ENCODE measurements at places on chromosomes 5 and 9.

GRCh38 chr5:76682387-76682786 lies 33.5 kb upstream of the F2R start:
- no peak for DNase-seq

DNA sequence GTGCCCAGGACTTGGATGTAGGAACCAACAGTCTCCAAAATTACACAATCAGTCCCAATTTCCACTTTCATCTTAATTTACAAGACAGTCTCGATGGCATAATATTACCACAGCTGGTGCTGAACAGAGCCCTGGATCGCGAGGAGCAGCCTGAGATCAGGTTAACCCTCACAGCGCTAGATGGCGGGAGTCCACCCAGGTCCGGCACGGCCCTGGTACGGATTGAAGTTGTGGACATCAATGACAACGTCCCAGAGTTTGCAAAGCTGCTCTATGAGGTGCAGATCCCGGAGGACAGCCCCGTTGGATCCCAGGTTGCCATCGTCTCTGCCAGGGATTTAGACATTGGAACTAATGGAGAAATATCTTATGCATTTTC lies 837 bp downstream of the PCDHB2 start:
- no peak for DNase-seq

DNA sequence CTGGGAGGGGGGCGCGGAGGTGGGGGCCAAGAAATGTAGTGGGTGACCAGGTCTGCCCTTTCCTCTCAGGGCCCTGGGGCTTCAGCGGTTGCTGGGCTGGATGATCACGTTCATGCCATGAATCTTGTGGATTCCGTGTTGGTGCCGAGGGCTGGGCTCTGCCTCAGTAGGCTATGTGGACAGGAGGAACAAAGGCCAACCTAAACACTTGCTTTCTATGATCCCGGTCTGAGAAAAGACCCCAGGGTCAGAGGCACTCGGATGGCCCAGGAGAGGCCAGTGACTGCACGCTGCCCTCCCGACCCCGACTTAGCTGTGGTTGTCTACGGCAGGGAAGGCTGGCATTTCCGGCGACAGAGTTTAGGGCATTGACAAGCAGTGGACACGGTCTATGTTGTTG lies 26.6 kb downstream of the PHF2 start:
- no peak for DNase-seq

DNA sequence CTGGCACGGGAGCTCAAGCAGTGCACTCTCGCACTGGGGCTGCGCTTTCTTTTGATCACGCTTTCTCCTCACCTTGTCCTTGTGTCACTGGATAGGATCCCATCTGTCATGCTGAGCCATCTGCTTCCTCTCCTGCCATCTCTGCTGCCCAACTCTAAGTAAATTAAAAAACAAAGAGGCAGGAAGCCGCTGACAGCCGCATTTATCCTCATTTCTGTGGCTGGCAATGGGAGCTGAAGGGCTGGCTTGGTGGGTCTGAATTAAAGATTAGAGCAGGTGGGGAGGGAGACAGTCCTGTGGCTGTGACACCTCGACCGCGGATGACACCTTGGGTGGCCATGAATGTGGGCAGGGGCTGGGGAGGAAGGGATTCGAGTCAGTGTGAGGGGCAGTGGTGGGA lies 159.2 kb upstream of the ALDH1B1 start:
- DNase-seq, result no peak

DNA sequence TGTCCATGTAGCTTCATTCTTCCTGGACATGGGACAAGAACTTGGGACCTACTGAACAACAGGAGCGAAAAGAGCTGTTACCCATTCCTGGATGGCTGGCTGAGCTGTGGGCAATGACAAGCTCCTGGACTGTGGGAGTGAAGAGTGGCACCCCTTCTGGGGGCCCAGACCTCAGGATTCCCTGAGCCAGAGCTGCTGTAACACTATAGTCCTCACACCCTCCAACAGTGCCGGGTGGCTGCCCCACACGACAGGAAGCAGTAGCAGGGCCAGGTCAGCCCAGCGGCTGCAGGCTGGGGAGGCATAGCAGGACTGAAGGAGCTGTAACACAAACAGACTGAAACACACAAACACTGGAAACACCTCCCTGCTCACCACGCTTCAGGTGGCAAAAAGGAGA lies 169.7 kb upstream of the IRX2 start:
- no peak for DNase-seq

GRCh38 chr5:135335031-135335828 lies 63.8 kb downstream of the MACROH2A1 start:
- DNase-seq, result peak; percentile 30

DNA sequence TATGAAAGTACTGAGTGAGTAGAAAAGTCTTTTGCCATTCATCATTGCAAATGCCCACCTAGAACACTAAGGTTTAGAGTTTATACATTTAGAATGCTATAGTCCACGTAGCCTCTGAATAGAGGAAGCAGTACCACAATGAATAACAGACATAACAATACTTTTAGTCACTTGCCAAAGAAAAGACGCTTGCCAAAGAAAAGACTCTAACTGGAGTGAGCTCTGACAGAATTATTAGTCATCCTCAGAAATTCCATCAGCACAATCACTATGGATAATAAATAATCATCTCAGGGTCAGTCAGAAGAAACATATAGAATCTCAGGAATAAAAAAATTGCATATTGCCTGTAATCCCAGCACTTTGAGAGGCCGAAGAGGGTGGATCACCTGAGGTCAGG lies 168.5 kb upstream of the TARS1 start:
- DNase-seq, result peak; percentile 84

GRCh38 chr5:168578538-168579487 lies at the start of gene PANK3:
TSS of gene PANK3 (minus strand) at chr5:168579368. CDS start at chr5:168579283, 85 bp downstream.
- no peak for DNase-seq

DNA sequence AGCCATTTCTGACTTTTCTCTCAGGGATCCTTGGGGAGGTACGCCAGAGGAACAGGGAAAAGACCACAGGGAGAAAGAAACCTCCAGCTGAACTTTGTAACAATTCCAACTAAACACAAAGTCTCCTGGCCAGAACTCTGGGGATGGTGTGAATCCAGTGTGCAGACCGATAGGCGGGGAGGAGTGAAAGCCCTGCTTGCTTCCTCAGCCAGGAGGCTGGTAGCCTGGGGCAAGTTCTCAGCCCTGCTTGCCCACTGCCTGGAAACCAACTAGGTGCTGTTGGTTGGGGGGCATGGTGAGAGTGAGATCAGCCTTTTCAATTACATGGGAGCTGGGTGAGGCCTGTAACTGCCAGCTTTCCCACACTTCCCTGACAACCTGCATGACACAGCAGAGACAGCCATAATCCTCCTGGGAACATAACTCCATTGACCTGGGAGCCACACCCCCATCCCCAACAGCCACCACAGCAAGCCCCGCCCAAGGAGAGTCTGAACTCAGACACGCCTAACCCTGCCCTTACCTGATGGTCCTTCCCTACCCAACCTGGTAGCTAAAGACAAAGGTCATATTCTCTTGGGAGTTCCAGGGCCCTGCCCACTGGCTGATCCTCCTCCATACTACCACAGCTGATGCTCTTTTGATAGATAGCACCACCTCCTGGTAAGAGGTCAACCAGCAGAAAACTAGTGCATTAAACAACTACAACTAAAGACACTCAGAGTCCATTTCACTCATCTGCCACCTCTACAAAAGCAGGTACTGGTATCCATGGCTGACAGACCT lies 100.1 kb upstream of the TNFAIP8 start:
- peak; percentile 30 for DNase-seq

DNA sequence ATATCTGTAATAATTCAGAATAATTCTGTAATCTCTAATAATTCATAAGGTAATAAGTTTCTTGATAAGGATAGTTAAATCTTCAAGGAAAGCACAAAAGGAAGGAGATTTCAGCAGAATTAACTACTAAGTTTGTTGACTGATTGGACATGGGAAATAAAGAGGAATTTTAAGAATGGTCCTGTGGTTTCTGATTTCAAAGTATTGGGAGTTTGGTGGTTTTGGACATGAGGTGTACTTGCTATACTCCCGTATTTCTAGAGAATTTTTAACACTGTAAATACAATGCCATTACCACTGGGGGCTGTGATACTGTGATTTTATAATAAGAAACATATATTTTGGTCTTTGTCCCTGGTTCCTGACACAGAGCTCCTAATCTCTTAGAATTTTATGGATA lies 123.9 kb downstream of the UNC13B start:
- no peak for DNase-seq

DNA sequence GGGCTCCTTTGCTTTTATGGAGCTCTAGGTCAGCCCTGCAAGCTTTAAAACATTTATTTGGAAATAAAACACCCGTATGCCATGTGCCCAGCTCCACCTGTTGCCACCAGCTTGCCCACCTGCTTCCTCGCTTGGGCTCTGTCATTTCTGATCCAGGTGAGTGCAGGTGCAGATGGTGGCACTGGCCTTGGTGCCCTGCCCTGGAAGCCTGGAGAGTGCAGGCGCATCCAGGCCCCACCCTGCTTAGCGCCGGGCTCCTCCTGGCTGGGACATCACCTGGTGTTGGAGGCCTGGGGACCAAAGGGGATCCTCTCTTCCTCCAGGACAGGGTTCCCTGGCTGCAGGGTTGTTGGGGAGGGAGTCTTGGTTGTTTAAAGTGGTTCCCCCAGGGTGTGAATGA lies 35.8 kb downstream of the WNK2 start:
- no peak for DNase-seq

DNA sequence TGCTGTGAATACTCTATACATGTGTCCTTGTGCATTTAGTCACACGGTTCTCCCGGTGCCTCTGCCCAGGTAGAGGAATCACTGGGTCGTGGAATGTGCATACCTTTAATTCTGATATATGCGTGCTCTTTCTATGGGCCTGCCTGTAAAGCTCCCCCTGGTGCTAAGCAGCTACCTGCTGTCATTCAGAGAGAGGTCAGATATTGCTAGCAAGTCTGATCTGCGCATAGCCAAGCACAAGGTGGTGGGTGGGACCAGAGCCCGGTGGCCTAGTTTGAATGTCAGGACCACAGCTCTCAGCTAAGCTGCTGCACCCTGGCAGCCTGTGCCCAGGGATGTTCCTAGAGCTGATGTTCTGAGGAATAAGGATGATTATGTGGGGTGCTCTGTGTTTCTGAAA lies 33.4 kb downstream of the TJP2 start:
- DNase-seq, result no peak

DNA sequence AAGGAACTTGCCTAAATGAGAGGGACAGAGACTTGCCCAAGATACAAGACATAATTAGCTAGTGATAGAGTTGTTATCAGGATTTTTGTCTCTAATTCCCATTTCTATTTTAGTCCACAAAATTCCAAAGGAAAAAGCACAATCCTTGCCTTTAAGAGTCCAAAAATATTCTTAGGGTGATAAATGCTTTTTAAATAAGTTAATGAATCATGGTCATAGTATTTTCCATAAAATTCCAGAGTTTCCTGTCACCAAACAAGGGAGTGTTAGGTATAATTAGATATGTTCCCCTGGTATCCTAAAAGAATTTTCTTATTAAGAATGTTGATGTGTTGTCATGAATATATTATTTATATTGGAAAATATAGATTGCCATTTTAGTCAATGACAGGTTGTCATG lies 21.8 kb upstream of the CEP72 start:
- DNase-seq, result no peak

GRCh38 chr5:132501961-132502931 lies 11.7 kb upstream of the IRF1 start:
- DNase-seq, result no peak

- DNase-seq, result no peak
These were observed 209.6 kb upstream of the PANK3 start for GRCh38 chr5:168788786-168789185.

DNA sequence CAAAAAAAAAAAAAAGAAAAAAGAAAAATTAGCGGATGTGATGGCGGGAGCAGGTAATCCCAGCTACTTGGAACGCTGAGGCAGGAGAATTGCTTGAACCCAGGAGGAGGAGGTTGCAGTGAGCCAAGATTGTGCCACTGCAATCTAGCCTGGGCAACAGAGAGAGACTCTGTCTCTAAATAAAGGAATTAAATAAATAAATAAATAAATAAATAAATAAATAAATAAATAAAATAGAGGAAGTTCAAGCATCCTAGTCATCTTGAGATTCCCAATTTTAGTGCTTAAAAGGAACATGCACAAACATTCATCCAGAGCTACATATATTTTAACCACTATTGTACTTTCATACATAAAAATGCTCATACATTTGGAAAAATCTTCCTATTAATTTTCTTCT lies 61.2 kb upstream of the GABRA1 start:
- no peak for DNase-seq

DNA sequence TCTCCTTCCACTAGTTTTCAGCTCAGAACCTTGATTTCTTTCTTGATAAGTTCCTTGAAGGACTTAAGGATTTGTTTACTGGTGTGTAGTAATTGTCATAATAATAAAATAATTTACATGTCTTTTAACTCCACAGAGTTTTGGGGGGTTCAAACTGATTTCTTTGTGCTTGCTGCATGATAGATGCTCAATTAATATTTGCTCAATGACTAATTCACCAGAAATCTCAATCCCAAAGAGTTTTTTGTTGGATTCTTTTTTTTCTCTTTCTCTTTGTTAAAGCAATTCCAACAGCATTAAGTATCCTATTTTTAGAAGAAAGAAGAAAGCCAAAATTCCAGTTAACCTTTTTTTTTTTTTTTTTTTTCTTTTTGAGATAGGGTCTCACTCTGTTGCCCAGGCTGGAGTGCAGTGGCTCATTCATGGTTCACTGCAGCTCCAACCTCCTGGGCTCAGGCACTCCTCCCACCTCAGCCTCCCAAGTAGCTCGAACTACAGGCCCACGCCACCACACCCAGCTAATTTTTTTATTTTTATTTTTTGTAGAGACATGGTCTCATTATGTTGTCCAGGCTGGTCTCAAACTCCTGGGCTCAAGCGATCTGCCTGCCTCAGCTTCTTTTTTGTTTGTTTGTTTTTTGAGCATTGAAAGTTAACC lies 10.8 kb downstream of the FAF2 start:
- DNase-seq, result no peak

DNA sequence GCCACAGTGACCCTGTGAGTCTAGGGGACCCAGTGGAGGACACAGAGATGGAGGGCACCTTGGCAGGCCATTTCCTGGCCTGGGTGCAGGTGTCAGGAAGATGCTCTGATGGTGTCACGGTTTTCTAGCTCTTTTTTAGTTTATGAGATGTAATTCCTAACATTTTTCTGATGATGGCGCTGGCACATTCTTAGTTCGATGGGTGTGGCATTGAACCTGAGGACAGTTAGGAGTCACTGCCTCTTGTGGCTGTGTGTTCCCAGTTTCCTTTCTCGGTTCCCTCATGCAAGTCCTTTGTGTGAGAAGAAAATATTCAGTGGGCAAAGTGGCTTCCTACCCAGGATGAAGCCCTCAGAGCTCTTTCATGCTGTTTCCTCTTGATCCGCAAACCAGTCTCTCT lies 129.4 kb upstream of the ICE1 start:
- DNase-seq, result no peak

DNA sequence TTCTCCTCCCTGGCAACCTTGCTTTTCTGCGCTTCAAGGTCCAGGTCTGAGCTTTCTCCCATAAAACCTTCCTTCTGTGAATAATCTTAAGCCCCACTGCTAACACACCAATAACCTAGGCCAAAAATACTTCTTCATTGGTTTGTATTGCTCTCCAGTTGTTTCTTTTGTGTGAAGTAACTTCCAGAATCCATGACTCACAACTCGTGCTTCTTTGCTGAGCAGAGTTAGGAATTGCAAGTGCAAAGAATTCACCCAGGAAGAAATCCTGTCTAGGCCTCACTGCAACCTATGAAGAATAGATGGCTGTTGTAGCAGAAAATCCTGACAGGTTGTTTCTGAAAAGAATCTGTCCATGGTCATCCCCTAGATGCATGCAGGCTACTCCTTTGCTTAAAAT lies 295.7 kb downstream of the MED10 start:
- no peak for DNase-seq

All from cardiac fibroblast (primary cell).